ENCODE measurements at places on chromosomes 5 and 9.

DNA sequence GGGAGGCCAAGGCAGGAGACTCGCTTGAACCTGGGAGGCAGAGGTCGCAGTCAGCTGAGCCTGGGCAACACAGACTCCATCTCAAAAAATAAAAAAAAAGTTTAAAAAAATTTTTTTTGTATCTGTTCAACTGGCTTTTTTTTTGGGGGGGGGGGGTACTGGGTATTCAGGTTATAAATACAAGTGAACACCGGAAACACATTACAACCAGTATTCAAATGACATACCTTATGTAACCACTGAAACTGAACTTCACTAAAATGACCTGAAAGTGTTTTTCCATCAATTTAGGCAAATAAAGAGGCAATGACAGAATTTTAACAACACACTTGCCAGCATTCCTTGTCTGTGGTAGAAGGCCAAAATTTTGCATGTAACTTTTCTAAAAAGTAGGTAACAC, 33.5 kb downstream of the STRBP start:
- no peak for DNase-seq

GRCh38 chr5:23025629-23026233, 172.6 kb upstream of the CDH12 start:
- DNase-seq: no peak

- no peak for DNase-seq
These were observed 454.1 kb downstream of the ARHGEF28 start for GRCh38 chr5:74079971-74080556.

GRCh38 chr5:74556006-74556405, 84.5 kb downstream of the ENC1 start:
- peak; percentile 67 for DNase-seq

GRCh38 chr5:127583866-127584265, 65.0 kb upstream of the CTXN3 start:
- DNase-seq: no peak

DNA sequence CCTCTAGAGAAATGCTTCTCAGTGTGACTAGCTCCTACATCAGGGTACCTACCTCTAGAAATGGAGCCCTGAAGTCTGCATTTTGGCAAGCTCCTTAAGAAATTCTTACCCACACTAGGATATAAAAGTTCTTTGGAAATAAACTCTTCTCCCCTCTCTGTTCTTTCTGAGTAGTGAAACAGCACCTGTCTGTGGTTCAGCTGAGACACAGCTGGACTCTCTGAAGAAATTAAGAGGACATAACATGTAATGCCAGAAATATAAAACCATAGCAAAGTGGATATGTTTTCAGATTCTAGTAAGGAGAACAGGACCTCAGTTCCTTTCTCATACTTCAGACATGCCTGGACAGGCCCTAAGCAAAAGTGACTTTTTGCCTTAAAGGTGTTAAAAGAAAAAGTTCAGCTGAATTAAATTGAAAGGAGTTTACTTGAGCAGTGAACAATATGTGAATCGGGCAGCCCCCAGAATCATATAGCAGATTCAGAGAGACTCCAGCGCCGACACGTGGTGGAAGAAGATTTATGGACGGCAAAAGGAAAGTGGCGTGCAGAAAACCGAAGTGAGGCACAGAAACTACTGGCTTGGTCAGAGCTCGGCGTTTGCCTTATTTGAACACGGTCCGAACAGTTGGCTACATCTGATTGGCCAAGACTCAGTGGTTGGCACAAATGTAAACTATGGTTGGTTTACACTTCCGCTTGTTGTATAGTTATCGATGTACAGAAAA, 64.5 kb downstream of the PRKACG start:
- DNase-seq: peak; percentile 11

GRCh38 chr9:90368241-90368640, 274.4 kb downstream of the DIRAS2 start:
- DNase-seq: no peak

DNA sequence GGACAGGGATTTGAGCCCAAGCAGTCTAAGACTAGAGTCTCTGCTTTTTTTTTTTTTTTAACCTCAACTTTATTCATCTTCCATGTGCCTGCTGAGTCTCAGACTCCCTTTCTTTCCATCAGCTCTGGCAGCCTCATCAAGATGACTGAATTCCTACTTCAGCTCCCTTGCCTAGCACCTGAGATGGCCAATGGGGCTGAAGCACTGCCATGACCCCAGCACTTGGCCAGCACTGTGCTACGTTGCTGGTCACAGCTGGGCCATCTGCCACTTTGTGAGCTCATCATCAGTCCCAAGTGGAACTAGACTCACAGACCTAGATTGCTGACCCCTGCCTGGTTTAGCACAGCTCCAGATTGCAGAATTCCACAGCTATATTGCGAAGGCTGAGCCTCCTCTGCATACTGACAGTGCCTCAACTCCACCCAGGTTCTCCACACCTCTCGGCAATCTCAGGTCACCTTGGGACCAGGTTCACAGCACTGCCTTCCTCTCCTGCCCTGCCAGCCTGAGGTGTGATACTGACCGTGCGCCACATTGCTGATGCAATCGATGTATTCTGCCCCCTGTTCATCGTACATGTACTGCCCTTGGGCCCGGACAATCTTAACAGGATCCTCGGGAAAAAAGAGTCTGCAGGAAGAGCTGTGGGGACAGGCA, 1.6 kb downstream of the PHYKPL start:
- DNase-seq: no peak

GRCh38 chr5:135543485-135544304, 7.9 kb upstream of the NEUROG1 start:
- DNase-seq: peak; percentile 28

DNA sequence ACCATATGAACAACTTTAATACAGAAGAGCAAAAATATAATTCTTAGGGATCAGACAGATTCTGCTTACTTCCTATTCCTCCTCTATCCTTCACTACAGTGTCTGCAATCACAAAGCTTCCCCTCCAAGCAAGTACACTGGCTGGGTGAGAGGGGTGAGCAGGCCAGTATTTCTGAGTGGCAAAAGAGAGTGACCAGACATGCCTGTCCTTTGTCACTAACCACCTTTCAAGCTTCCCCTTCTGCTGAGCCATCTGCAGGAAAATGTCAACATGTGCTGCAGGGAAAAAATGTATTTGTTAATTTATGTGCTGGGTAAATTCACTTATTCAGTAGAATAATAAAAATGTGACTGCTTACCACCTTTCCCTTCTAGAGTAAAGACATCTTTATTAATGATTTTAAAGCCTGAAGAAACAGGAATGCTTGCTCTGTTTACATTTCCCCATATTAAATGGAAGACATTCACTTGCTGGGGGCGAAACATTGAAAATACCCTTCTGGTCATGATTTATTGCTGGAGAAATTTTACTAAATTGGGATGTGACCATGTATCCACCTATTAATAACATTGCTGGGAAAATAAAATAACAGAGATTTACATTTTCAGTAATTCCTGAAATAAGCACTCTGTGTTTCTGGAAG, 84.9 kb downstream of the SPOCK1 start:
- DNase-seq: no peak
